GM06990 (cell line): ENCODE measurements at places on chromosomes 13 and 19.

DNA sequence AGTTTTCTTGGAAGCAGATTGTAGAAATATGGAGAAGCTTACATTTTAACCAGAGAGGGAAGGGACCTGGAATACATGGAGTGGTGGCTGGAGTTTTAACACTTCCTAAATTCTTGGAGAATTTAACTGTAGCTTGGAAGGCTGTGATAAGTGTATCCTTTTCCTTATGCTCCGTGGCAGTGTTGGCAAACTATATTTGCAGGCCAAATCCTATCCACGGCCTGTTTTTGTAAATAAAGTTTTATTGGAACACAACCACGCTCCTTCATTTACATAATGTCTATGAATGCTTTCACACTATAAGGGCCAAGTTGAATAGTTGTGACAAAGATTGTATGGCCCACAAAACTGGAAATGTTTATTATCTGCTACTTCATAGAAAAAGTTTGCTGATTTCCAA is 110.6 kb upstream of the MIR17HG start:
- DNase-seq, result no peak

- DNase-seq, result no peak
Measured at GRCh38 chr13:42747399-42747873, 33.9 kb upstream of the FAM216B start.

- DNase-seq, result peak; percentile 14
Measured at GRCh38 chr19:4042731-4043082, 24.0 kb downstream of the ZBTB7A start.

GRCh38 chr13:54165581-54166215 is 1137.1 kb downstream of the OLFM4 start:
- DNase-seq, result no peak

DNA sequence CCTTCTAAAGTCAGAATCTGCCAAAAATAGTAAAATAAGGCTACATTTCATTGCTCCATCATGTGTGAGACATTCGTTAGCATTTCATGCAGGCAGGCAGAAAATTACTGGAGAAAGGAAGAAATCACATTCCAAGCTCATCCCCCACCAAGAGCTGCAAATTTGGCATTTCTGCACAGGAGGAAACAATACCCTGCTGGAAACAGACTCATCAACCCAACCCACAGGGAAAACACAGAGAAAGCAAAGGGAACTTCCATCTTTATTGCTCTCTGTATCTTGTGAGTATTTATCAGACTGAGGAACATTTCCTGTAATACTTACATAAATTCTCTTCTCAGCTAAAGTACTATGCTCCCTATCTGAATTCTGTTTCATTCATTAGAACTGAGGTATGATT is 95.7 kb downstream of the KCTD12 start:
- no peak for DNase-seq

DNA sequence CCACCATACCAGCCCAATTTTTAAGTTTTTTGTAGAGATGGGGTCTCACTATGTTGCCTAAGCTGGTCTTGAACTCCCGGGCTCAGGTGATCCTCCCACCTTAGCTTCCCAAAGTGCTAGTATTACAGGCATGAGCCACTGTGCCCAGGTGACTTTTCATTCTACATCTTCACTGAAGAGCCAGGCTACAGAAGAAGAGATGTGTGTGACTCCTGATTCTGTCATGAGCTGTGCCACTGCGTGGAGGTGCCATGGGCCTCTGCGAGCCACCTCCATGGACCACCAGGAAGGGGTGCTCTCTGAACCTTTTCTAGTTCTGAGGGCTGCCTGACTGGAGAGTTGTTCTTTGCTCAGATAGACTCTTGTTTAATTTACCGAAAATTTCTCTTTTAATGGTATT is 56.6 kb upstream of the RANBP3 start:
- DNase-seq, result no peak

GRCh38 chr13:77544355-77544754 is 8.8 kb downstream of the SCEL start:
- DNase-seq, result no peak

- DNase-seq, result peak; percentile 88
Measured at GRCh38 chr19:19643158-19644053, at the start of gene GMIP. GMIP (minus strand) TSS chr19:19643657; CDS start chr19:19643529, 128 bp downstream.

DNA sequence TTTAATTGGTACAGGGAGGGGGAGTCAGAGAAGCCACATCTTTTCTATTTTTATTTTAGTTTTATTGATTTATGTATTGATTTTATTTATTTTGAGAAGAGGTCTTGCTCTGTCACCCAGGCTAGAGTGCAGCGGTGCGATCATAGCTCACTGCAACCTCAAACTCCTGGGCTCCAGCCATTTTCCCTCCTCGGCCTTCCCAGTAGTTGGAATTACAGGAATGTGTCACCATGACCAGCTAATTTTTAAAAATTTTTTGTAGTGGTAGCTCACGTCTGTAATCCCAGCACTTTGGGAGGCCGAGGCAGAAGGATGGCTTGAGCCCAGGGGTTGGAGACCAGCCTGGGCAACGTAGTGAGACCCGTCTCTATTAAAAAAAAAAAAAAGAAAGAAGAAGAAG is 4.1 kb downstream of the IL27RA start:
- no peak for DNase-seq

DNA sequence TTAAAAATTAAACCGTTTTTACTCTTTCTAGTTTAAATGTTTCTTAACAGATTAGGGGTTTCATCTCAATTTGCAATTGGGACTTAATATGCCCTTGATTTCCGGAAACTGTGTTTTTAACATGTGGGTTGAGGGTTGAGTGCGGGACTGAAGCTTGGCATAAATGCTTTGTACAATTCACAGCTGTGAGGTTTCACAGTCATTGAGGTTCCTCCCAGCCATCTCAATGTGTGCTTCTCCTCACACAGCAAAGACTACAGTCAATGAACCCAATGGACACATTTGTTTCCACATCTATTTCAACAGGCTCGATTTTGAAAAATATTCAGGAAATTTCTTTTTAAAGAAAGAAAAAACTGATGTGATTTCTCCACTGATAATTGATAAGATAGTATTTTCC is 328.6 kb downstream of the TBC1D4 start:
- no peak for DNase-seq

- no peak for DNase-seq
Measured at GRCh38 chr13:31920727-31921100, 110.9 kb upstream of the FRY start.

DNA sequence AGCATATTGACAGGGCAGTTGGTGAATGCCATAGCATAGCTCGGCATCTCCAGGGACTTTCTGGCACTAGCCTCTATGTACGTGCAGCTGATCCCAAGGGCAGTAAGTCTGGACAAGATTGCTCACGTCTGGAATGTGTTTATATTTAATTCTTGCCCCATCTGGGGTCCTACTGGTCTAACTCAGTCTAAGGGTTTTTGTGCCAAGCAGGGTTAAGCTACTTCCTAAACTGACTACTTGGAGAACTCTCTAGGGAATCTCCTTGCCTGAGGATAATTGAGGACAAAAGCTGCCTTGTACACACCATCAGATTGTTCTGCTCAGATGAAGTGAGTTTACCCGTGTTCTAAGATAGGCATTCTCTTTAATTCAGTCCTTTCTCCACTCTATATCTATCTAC is 358.1 kb downstream of the MYO16 start:
- no peak for DNase-seq

- no peak for DNase-seq
Measured at GRCh38 chr13:77891486-77891885, 27.1 kb downstream of the EDNRB start.

- no peak for DNase-seq
Measured at GRCh38 chr13:101736566-101736965, 284.1 kb downstream of the ITGBL1 start.

- no peak for DNase-seq
Measured at GRCh38 chr19:27741236-27741635, 1471.7 kb downstream of the UQCRFS1 start.

- DNase-seq, result no peak
Measured at GRCh38 chr13:65555962-65556361, 1674.2 kb downstream of the PCDH9 start.

DNA sequence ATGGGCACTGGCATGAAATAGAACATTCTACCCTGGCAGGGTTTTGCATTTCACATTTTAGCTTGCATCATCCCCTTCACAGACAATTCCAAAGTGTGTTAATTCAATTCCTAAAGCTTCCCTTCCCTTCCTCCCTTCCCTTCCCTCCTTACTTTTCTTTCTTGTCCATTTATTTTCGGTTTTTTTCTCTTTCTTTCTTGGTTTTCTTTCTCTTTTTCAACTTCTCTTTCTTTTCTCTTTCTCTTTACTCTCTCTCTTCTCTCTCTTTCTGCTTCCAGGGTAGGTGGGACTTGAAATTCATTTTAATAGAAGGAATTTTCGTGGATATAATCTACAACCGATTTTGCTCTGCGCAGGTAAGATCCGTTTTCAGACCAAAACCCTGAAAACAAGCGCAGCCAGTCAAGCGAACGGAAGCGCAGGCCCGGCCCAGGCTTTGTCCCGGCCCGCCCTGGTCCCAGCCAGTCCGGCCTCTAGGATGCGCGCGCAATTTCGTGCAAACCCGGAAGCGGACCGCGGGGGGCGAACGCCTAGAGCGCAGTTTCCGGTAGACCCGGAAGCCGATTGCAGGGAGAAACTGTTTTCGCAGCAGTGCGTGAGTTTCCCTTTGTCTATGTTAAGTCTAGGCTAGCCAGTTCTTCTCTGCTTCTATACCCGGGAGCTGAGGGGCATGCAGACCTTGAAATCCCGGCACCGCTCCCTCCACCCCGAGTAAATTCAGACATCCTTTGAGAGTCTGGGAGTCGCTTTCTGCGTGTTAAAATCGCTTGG is at the start of gene ZNF528:
Gene ZNF528 (plus strand): TSS at position 540 of the 771 bp plus-strand sequence. CDS start 4,165 bp downstream, outside the sequence.
- peak; percentile 74 for DNase-seq

DNA sequence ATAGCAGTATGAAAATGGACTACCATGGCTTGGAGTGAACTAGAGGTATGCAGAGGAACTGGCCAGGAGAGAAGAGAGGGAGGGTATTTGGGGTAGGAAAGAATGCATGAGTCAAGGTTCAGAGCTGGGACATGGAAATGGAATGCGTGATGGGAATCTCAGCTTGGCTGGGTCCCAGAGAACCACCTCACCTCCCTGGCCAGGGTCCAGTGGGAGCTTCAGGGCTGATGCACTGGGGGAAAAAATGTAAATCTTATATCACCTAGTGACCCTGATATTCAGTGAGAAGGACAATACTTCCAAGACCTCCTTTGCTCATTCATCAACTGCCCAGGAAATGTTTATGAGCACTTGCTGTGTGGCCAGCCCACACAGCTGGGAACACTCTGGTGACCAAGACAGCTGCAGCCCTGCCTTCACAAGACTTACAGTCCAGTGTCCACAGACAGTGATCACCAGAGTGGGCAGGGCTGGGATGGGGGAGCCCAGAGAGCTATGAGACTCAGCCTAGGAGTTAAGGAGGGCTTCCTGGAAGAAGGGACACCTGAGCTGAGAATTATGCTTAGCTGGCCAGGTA is 12.8 kb downstream of the IGSF23 start:
- no peak for DNase-seq

DNA sequence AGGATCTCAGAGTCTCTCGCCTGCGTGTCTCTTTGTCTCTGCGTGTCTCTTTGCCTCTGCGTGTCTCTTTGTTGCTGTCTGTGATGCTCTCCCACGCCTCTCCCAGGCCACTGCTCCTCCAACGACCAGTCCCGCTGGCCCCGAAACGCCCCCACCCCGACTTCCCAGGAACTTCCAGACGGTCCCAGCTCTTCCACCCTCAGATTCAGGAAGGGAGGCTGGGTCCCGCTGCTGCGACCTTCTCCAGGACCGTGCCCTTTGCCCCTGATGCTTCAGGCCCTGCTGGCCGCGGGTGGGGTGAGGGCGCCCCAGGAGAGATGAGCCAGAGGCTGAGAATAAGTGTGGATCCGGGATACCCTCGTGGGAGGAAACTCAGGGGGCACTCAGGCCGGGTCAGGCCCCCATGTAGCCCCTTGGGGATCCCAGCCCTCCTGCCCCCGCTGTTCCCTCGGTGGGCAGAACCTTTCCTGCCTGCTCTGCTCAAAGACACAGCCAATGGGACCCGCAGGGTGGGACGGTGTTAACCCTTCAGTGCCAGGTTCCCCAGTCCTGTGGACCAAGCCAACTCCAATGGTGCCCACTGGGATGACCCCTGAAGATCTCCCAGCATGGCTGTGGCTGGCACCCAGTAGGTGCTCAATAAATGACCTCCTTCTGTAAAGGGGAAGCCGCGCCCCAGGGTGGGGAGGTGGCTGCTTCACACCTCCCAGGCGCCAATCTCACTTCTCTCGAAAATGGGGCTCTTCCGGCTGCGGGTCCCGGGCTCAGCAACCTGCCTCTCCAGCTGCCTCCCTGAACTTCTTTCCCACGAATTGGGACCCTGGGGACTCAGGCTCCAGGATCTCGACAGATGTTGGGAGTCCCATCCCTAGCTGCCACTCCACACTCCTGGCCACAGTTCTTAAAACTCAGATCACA is 1.5 kb upstream of the S1PR5 start:
- DNase-seq, result no peak

GRCh38 chr13:107367258-107367657 is 799.3 kb upstream of the ARGLU1 start:
- no peak for DNase-seq

GRCh38 chr19:46542428-46543230 is 47.0 kb upstream of the PNMA8B start:
- peak; percentile 51 for DNase-seq

- no peak for DNase-seq
Measured at GRCh38 chr13:23687614-23688013, 117.4 kb downstream of the TNFRSF19 start.

GRCh38 chr13:77853703-77854102 is 64.9 kb downstream of the EDNRB start:
- no peak for DNase-seq

DNA sequence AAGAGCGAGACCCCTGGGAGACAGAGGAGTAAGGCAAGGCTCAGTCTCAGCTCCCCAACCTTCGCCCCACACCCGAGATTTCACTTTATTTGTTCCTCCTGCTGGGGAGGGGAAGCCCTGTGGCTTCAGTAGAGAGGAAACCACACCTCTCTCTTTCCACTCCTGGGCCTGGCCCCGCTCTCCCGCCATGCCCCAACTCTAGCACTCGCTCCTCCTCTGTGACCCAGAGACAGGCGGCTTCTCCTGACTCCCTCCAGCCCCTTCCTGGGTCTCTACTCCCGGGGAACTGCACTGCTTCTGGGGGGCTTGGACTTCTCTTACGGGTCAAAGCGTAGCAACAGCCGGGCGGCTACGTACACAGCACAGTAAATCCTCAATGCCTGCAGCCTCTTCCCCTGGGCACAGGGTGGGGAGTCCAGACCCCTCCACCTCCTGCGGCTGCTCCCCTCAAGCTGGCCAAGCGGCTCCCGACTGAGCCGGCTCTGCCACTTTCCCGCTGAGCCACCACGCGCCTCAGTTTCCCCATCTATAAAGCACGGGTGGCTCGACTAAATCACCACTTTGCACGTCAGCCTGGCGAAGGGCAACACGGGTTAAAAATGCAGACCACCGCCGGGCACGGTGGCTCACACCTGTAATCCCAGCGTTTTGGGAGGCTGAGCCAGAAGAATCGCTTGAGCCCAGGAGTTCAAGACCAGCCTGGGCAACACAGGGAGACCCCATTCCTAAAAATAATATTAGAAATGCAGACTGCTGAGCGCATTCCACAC is 1.4 kb downstream of the RNF126 start:
- DNase-seq, result no peak
